ENCODE measurements at places on chromosomes 6 and 20. TPM values are rescaled to one million over a fixed set of nuclear protein-coding genes. Genes with fewer than 3 reads are reported as not detected.

The FAXC gene
- total RNA-seq = 0.66 TPM

The PKHD1 gene
- not detected for total RNA-seq

The CCDC167 gene
- total RNA-seq = 13.1 TPM

The XKR7 gene
- total RNA-seq = under 0.01 TPM

The SOX18 gene
- 0.29 TPM for total RNA-seq

The COQ3 gene
- 3.3 TPM for total RNA-seq

The CFB gene
- total RNA-seq = 24.1 TPM

The HUS1B gene
- total RNA-seq = 0.99 TPM

The GCLC gene
- total RNA-seq = 24.1 TPM

The PGC gene
- total RNA-seq = not detected

The LST1 gene
- total RNA-seq = not detected

The ID4 gene
- 3.8 TPM for total RNA-seq

The PI3 gene
- not detected for total RNA-seq

The RAMACL gene
- 2.5 TPM for total RNA-seq

The FGD2 gene
- total RNA-seq = not detected

The RIPPLY2 gene
- total RNA-seq = 0.29 TPM

The PBOV1 gene
- total RNA-seq = not detected

The GPR6 gene
- total RNA-seq = not detected

The ALDH8A1 gene
- 0.33 TPM for total RNA-seq

The TMEM74B gene
- not detected for total RNA-seq

The ASIP gene
- not detected for total RNA-seq

The SNAI1 gene
- 0.83 TPM for total RNA-seq

The RBM24 gene
- total RNA-seq = 0.29 TPM

The ZSWIM3 gene
- total RNA-seq = 6.8 TPM

The GPSM3 gene
- 1.3 TPM for total RNA-seq

The XPO5 gene
- 22.3 TPM for total RNA-seq

The BTN1A1 gene
- total RNA-seq = not detected

The SSTR4 gene
- not detected for total RNA-seq

The EFCAB8 gene
- not detected for total RNA-seq

The TNXB gene
- total RNA-seq = 7.7 TPM

The MYMX gene
- not detected for total RNA-seq

The PRDM13 gene
- not detected for total RNA-seq
